ENCODE measurements at places on chromosomes 13 and 19.

GRCh38 chr13:46313024-46313423 lies 74.0 kb downstream of the RUBCNL start:
- DNase-seq, result no peak

DNA sequence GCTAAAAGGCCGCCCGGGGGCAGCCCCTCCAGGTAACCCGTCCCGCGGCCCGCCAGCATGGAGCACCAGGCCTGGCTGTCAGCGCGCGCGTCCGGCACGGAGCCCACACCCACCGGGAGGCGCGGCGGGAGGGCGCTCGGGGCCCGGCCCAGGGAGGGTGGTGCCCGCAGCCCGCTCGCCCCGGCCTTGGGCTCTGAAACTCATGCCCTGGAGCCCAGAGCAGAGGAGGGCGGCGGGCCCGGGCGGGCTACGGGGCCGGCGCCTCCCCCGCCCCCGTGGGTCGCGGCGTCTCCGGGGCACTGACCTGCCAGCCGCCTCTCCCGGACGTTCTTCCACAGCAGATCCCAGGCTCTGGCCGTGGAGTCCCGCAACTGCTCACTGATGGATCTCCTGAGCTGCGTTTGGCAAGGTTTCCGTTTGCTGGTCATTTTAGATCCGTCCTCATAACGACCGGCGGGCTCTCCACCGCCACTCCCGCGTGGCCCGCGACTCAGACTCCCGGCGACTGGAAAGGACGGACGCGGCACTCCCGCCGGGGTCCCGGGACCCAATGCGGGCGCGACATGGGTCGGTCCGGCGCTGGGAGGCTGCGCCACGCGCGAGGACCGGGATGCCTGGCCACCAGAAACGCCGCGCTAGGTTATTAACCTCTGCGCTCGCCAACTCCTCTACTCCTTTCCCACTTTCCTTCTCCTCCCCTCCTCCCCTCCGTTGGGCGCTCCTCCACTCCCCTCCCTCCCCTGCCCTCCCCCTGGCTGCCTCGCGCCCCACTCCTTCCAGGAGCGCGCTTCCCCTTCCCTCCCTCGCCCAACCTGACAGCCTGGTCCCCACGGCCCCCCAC lies 64.7 kb upstream of the STARD13 start:
- no peak for DNase-seq

GRCh38 chr19:30419568-30420180 lies 47.5 kb downstream of the ZNF536 start:
- no peak for DNase-seq

- no peak for DNase-seq
Measured at GRCh38 chr19:2793126-2793525, 7.8 kb downstream of the THOP1 start.

- DNase-seq, result peak; percentile 76
Measured at GRCh38 chr13:99980201-99980823, 1.3 kb upstream of the ZIC2 start.

DNA sequence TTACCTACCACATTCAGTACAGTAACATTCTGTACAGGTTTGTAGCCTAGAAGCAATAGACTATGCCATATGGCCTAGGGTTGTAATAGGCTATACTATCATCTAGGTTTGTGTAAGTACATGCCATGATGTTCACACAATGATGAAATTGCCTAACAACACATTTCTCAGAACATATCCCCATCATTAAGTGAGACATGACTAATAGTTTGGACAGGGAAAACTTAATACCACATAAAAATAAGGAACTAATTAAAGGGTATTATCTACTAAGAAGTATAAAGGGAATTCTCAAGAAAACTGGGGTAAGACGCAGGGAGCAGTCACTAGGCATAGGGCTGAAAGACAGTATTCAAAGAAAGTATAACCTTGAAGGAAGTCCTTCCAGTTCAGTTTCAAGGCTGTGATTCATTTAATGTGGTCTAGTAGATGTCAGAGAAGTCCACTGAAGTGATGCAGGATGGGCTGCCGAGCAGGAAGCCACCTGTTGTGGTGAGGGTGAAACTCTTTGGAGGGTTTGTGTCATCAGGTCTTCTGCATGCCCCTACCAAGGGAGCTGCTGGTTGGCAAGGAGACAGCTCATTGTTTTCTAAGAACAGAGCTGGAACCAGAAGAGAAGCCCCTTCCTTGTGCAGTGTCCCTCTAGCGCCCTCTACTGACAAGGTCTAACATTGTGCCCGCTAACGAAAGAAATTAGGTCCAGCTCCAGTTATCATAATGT lies 122.9 kb downstream of the OLFM4 start:
- DNase-seq, result no peak

GRCh38 chr19:10624585-10624984 lies 768 bp upstream of the SLC44A2 start:
- no peak for DNase-seq

DNA sequence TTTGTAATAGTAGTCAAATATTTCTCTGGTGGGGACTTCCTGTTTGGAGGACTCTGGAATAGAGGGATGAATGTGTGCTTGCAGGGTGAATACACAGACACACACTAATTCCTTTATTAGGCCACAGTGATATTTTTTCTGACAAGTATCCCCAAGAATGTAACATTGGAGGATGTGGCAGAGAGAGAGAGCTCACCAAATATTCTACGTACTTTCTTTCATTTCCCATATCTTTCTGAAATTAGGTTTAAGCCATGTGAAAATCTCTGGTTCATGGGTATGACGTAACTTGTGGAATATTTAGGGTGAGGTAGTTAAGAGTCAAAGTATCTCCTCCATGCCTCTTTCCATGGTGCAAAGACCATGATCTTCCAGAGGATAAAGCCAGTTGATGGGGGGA lies 463.4 kb downstream of the DIAPH3 start:
- no peak for DNase-seq

GRCh38 chr19:3073159-3073563 lies 10.9 kb upstream of the TLE5 start:
- DNase-seq, result peak; percentile 35

DNA sequence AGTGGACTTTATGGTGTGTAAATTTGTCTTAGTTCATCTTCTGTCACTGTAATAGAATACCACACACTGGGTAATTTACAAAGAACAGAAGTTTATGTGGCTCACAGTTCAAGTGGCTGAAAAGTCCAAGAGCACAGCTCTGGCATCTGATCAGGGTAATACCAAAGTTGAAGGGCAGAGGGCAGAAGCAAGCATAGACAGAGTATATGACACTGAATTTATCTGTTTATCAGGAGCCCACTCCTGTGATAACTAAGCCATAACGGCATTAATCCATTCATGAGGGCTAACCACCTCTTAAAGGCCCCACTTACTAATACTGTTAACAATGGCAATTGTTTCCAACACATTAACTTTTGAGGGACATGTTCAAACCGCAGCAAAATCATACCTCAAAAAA lies 4.0 kb upstream of the RFXAP start:
- no peak for DNase-seq

DNA sequence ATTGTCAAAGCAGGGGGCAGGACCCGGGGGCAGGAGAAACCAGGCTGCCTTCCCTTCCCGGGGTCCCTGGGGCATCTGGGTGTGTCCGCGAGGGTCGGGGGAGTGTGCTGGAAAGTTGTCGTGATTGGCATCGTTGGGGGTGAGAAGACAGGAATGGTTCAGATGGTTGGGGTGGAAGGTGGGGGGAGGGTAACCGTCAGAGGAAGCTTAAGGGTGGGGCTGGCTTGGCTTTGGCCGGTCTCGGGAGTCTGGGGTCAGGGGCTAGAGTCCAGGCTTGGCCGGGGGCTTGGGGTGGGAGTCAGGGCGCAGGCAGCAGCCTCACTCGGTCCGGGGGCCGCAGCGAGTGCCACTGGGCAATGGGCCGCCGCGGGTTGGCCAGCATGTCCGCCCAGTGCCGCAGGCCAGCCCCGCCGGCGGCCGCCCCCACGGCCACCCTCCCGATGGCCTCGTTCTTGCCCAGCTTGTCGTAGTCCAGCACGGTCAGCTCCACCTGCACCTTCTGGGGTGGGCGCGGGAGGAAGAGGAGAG lies 6.8 kb upstream of the DNAAF3 start:
- no peak for DNase-seq

- no peak for DNase-seq
Measured at GRCh38 chr13:94662274-94662945, 49.9 kb downstream of the SOX21 start.

DNA sequence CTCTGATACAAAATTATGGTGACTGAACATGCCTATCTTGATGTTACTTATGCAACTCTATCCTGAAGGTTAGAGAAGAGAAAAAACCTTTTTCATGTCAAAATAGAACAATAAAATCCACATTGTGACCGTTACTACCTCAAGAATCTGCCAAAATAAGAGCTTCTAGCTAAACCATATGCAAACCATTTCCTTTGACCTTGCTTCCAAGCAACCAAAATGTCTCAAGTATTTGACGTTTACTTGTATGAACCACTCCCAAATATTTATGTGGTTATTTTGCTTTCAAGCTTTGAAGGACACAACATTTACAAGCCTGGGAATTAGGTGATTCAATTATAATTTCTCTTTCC lies 13.9 kb downstream of the FOXO1 start:
- DNase-seq, result no peak

GRCh38 chr19:18660939-18661670 lies 22.4 kb upstream of the CRTC1 start:
- DNase-seq, result no peak

DNA sequence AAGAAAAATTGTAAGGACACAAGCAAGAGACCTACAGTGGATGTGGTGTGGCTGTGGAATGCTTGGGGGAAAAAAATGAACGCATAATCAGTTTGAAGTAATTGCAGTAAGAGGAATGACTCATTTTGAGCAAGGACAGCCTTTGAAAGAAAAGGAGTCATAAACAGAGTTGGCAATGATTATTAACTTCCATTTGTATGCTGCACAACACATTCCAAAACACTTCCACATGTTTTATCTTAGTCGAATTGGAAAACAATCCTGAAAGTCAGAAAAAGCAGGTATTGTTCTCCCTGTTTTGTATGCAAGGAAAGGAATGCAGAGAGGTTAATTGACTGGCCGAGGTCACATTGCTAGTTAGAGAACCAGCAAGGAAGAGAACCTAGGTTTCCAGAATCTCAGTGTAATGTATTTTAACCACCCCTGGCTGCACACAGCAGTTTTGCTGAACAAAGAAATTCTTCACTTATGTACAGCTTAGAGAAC lies 630.0 kb upstream of the MIR17HG start:
- DNase-seq, result peak; percentile 76

DNA sequence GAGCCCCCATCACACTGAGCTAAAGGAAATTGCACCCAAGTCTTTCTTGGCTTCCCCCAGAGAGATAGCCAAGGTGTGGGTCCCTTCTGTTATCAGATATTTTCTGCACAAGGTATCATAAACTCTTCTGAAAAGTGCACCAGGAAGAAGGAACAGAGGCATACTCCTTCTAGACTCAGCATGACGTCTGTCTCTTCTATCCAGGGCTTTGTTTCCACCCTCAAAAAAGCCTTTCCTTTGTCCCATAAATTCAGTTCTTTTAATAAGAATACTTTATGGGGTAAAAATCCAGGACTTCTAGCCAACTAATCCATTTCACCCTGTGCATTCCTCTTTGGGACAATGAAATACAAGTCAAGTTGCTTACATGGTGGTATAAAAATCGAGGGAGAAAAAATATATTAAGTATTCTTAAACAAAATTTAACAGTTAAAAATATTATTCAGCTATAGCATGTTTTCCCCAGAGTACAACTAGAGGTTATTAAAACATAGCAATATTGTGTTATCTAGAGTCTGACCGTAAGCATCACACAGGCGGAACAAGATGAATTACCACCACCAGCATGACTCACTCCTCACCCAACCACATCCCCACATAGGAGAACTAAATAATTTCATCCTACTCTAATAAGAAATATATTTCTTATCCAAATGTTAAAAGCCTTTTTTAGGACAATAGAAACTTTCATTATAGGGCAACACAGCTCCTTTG lies 79.9 kb upstream of the GPC6 start:
- DNase-seq, result peak; percentile 74

- DNase-seq, result no peak
Measured at GRCh38 chr19:54614726-54615125, 15.6 kb upstream of the LILRB1 start.

DNA sequence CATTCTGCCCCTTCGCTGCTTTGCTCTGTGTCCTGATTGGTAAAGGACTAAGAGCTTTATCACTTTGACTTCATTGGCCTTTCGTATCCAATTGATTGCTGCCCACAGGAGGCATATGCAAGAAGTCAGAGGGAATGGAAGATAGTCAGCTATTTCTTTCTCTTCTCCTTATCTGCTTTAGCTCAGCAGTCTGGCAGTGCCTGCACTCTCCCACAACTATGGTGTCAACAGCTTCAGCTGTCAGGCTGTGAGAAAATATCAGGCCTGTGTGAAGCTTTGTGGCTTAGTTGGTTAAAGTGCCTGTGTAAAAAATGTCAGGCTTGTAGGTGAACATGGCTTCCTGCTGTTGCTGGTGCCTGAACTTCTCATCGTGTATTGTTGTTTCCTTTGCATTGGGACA lies 243.0 kb downstream of the PCDH17 start:
- DNase-seq, result no peak

DNA sequence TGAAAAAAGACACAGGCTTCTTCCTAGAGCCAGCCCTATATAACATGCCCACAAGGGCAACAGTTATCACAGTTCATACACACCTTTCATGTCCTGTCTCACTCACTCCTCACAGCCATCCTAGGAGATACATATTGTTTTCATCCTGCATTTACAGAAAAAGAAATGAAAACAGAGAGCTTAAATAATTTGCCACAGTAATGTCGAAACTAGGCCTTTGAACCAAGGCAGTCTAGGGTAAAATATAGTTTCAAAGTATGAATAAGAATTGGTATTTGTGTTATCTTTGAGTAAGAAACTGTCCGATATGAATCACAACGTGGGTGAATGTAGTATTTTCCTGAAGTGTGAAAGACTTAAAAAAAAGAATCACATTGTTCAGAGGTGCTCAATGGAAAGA lies 26.8 kb downstream of the CLDN10 start:
- no peak for DNase-seq

GRCh38 chr13:38386421-38386820 lies 36.8 kb downstream of the UFM1 start:
- peak; percentile 83 for DNase-seq

GRCh38 chr13:24381541-24382265 lies 72.3 kb downstream of the C1QTNF9 start:
- no peak for DNase-seq

DNA sequence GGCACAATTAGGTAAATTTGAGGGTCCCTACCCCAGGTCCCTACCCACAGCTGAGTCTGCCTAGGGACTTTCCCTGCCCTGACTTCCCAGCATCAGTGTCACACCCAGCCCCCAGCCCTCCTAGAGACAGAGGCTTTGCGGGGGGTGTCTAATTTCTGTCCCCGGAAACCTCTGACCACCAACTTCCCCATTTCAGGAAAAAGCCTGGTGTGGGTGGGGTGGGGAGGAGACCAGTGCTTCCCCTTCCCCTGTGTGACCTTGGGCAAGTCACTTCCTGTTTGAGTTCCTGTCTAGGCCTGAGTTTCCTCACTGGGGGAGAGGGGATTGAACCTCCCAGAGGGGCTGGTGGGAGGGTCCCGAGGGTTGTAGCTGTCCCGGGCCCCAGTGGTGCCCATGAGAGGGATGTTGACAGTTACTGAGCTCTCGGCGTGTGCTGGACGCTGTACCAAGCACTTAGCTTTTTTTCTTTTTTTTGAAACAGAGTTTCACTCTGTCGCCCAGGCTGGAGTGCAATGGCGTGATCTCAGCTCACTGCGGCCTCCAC lies 7.9 kb downstream of the VASP start:
- no peak for DNase-seq

GRCh38 chr19:38870612-38871011 lies 7.5 kb downstream of the RINL start:
- DNase-seq, result no peak

- no peak for DNase-seq
Measured at GRCh38 chr13:48318377-48318811, 14.8 kb downstream of the RB1 start.

All from mammary epithelial cell (primary cell).